Activated CD4-positive, alpha-beta T cell treated with anti-CD3 and anti-CD28 coated beads, Interleukin-2, amount 10 ng/mL, durations not matched to agents 7 days and 5 days (primary cell): ENCODE measurements at places on chromosomes 11 and 22. TPM values are rescaled to one million over a fixed set of nuclear protein-coding genes. Genes with fewer than 3 reads are reported as not detected.

Gene CNIH2
- total RNA-seq: 2.5 TPM

Gene CCDC87
- total RNA-seq: not detected

Gene POTEH
- total RNA-seq: not detected

Gene TEX54
- total RNA-seq: 0.48 TPM

Gene SYT13
- not detected for total RNA-seq

Gene TBX10
- total RNA-seq: not detected

Gene SCGB1D2
- total RNA-seq: not detected

Gene PLAAT5
- total RNA-seq: not detected

Gene C11orf91
- 0.27 TPM for total RNA-seq

Gene UBE2L3
- total RNA-seq: 79.1 TPM
